ENCODE measurements at places on chromosomes 13 and 19.

GRCh38 chr19:47891622-47891922 is 5.5 kb upstream of the SULT2A1 start:
- ATAC-seq, result no peak

DNA sequence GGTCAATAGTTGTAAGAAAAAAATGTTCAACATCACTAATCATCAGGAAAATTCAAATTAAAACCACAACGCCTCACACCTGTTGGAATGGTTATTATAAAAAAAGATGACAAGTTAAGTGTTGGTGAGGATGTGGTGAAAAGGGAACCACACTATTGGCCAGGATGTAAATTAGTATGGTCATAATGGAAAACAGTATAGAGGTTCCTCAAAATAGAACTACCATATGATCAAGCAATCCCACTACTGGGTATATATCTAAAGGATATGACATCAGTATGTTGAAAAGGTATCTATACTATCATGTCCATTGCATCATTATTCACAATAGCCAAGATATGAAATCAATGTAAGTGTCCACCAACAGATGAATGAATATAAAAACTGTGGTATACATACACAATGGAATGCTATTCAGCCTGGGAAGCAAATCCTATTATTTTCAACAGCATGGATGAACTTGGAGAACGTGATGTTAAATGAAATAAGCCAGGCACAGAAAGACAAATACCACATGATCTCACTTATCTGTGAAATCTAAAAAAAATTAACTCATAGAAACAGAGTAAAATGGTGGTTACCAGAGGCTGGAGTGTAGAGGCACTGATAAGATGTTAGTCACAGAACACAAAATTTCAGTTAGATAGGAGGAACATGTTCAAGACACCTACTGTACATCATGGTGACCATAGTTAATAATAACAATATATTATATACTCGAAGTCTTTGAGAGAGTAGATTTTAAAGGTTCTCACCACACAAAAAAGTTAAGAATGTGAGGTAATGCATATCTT is 56.6 kb downstream of the TBC1D4 start:
- ATAC-seq, result no peak

DNA sequence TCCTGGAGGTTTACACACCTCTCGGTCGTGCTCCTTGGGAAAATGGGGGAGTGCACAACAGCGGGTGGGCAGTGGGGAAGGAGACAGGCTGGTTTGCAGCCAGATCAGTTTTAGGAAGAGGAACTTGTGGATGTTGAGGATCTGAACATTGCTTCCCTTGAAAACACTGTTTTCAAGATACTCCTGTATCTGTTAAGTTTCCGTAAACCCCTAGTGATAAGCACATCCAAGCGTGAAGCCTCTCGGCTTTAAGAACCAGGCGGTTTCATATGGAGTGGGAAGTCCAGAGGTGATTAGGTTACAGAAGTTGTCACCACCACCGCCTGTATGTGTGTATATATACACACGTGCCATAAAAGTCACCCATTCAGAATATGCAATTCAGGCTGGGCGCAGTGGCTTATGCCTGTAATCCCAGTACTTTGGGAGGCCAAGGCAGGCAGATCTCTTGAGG is 47.4 kb downstream of the SIPA1L3 start:
- no peak for ATAC-seq

- no peak for ATAC-seq
These were observed 12.2 kb downstream of the CFD start for GRCh38 chr19:871446-872265.

- ATAC-seq, result no peak
These were observed 87.1 kb upstream of the STK24 start for GRCh38 chr13:98664047-98664446.

GRCh38 chr13:70391678-70392077 is 283.4 kb upstream of the KLHL1 start:
- no peak for ATAC-seq

All from motor neuron (in vitro differentiated cells).